ENCODE measurements at places on chromosomes 16 and 17.

- no peak for DNase-seq
These were observed 11.1 kb downstream of the CCDC57 start for GRCh38 chr17:82201498-82201910.

- no peak for DNase-seq
These were observed 31.9 kb upstream of the ABCC11 start for GRCh38 chr16:48279199-48279598.

GRCh38 chr16:11666103-11667055, 1.9 kb upstream of the SNN start:
- DNase-seq = no peak

GRCh38 chr17:42422958-42423712, at the start of gene CAVIN1:
Gene CAVIN1, minus strand, starts transcription at chr17:42423256. Its CDS starts 159 bp downstream, at chr17:42423097.
- peak; percentile 96 for DNase-seq

- DNase-seq = no peak
These were observed 15.9 kb upstream of the USP10 start for GRCh38 chr16:84683691-84684591.

DNA sequence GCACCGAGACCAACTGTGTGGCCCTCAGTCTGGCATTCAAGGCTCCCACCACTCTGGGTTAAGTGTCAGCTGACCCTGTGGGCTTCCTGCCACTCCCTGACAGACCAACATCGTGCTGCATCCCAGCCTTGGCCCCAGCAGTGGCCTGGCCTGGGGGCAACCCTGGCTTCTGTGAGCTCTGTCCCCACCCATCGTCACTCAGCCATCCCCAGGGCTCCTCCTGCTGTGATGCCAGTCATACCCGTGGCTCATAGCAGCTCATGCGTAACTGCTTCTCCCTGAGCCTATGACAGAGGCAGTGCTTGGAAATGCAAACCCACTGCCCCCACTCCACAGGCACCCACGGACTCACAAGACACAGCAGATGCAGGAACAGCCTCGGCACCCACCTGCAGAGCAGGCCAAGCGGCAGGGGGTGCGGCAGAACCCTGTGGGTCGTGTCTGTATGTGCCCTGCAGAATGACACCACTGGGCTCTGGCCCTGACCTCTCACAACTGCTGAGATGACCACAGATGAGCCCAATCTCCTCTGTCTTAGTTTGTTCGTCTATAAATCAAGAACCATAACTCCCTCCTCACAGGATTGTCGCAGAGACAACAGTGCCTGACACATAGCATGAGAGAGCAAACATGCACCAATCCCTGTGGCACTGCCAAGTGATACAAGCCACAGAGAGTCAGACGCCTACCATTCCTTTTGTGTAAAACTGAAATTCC, 26.6 kb downstream of the PIEZO1 start:
- DNase-seq = no peak

GRCh38 chr16:78242239-78242630, 142.8 kb downstream of the WWOX start:
- no peak for DNase-seq

DNA sequence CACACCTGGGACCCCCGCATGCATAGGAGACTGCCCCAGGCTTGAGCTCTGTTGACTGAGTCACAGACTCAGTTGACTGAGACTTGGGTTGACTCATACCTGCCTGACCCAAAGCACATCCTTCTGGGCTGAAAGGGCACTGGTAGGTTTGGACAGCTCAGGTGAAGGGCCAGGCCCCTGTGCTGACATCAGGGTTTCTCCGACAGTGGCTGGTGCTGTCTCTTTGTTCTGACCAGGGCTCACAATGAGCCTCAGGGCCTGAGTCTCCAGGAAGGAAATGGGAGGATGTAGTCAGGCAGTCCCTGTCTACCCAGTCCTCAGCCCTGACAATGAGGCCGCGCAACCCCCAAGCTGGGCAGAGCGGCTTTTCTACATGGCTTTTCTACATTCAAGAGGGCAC, 6.5 kb downstream of the SPNS2 start:
- no peak for DNase-seq

DNA sequence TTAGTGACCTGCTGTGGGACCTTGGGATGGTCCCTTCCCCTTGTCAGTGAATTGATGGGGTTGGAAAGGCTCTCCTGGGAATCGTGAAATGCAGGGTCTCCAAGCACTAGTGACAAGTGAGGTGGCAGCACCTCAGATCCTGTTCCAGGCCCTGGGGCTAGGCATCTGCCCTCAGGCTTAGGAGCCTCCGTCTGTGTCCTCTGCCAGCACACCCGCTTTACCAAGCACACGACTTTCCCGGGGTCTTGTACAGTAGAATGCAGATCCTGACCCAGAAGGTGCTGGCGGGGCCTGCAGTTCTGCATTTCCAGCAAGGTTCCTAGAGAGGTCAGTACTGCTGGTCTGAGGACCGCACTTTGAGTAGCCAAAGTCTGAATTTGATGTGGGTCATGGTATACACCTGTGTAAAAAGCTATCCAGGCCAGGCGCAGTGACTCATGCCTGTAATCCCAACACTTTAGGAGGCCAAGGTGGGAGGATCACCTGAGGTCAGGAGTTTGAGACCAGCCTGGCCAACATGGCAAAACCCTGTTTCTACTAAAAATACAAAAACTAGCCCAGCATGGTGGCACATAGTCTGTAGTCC, 30.9 kb upstream of the RMI2 start:
- DNase-seq = no peak

DNA sequence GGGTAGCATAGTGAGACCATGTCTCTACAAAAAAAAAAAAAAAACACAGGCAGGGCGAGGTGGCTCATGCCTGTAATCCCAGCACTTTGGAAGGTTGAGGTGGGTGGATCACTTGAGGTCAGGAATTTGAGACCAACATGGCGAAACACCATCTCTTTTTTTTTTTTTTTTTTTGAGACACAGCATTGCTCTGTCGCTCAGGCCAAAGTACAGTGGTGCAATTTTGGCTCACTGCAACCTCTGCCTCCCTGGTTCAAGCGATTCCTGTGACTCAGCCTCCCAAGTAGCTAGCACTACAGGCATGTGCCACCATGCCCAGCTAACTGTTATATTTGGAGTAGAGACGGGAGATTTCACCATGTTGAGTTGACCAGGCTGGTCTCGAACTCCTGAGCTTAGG, 5.1 kb downstream of the RAMP2 start:
- no peak for DNase-seq

GRCh38 chr17:17044846-17045561, 2.7 kb downstream of the MPRIP start:
- peak; percentile 62 for DNase-seq

- DNase-seq = no peak
These were observed 5.7 kb upstream of the CDH5 start for GRCh38 chr16:66360624-66361324.

GRCh38 chr16:20675488-20676267, 21.8 kb downstream of the ACSM1 start:
- no peak for DNase-seq

GRCh38 chr17:8870406-8871040, 3.0 kb upstream of the PIK3R6 start:
- no peak for DNase-seq

GRCh38 chr17:42521036-42521435, 15.0 kb upstream of the NAGLU start:
- no peak for DNase-seq

GRCh38 chr17:10843811-10844210, 5.9 kb upstream of the PIRT start:
- no peak for DNase-seq

- DNase-seq = no peak
These were observed 46.7 kb downstream of the CYB5B start for GRCh38 chr16:69471121-69471520.

DNA sequence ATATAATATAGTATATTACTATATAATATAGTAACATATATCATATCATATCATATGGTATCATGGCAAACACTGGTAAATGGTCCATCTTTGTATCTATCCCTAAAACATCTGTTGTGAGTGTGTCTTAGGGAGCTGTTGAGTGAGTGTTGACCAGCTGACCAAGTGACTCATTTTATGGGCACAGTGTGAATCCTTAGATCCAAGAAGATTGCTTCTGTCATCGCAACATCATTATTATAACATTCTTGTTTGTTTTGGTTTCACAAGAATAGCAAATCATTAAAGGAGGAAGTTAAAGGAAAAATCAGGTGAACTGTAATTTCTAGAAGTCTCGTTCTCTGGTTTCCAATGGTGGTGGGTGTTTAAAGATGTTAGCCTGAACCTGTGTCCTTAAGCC, 11.7 kb upstream of the MAF start:
- no peak for DNase-seq

DNA sequence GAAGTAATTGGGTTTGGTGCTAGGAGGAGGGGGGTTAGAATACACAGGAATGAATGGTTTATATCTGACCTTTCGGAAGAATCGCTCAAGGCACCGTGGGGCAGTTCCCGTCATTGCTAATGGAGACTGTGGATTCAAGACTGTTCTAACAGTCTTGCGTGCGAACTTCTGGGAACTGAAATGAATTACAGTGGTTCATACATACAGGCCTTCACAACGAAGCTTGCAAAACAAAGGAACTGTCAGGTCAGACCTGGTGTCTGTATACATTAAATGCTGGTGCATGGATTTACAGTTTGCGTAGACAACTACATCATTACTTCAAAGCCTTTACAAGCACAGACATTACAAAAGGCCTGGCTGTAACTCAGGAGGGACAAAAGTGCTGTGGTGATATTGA, 983.9 kb downstream of the CDH11 start:
- DNase-seq = no peak

- no peak for DNase-seq
These were observed 5.0 kb upstream of the ARHGAP17 start for GRCh38 chr16:25020112-25020631.

GRCh38 chr16:68296291-68296690, 14.5 kb downstream of the SLC7A6OS start:
- DNase-seq = no peak

- no peak for DNase-seq
These were observed 233.1 kb upstream of the AXIN2 start for GRCh38 chr17:65794572-65794971.

GRCh38 chr17:21313320-21313719, 28.8 kb downstream of the MAP2K3 start:
- DNase-seq = no peak

DNA sequence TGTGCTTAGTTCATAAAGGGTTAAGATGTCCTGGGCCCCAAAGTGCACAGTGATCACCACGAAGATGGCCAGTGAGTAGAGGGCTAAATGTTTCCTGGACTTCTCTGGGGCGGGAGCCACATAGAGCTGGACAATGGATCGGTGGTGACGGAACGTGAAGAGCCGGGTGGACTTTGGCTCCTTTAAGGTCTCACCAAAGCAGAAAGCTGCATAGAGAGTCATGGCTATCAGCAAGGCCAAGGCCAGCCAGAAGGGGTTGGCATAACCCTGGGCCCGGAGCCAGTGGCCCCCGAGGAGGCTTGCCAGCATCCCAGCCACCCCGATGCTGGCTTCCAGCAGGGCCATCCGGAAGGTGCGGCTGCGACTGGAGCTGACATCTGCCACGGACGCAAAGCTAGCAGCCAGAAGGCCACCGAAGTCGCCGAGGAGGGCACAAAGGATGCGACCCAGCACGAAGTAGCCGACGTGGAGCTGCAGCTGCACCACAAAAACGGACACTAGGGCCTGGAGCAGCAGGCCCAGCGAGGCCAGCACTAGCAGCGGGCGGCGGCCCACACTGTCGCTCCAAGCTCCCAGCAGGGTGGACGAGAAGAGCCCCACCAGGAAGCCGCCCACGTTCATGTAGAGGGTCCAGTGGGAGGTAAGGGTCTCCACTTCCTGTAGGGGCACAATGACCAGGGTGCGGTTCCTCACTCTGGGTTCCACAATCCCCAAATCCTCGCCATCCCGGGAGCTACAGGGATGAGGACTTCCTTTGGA, 1.0 kb downstream of the SLC46A1 start:
- DNase-seq = no peak

DNA sequence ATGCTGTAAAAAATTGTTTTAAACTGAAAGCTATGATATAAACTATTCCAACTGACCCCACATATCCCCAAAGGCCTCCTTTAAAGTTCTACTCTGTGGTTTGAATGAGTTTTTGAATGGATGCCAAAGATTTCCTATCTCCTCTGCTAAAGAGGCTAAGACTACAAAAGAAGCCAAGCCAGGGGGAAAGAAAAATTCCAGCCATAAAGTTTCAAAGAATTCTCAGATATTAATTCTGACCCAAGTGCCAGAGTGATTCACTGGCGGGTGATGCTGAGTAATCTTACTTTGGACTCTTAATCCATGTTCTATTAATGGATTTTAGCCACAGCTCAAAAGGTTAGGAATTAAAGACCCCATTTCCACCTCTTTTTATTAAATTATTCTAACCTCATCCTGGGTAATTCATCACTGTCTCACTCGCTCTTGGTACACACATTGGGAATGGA, 60.7 kb downstream of the HS3ST3A1 start:
- DNase-seq = peak; percentile 93

DNA sequence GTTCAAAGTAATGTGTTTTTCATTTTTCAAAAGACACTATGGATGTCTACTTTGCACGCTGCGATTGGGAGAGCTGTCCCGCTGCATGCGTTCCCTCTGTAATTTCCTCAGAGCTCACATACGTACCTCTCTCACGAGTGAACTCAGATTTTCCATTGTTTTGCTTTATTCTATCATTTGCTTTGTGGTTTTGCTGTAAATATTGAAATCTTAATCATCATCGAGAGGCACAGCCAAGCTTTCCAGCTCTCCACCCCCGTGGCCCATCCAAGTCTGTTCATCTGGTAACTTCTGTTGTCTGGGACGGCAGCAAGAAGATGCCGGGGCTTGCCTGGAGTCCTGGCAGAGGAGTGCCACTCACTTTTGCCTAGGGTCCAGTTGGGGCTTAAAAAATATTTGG, 21.1 kb downstream of the TMC6 start:
- DNase-seq = no peak

DNA sequence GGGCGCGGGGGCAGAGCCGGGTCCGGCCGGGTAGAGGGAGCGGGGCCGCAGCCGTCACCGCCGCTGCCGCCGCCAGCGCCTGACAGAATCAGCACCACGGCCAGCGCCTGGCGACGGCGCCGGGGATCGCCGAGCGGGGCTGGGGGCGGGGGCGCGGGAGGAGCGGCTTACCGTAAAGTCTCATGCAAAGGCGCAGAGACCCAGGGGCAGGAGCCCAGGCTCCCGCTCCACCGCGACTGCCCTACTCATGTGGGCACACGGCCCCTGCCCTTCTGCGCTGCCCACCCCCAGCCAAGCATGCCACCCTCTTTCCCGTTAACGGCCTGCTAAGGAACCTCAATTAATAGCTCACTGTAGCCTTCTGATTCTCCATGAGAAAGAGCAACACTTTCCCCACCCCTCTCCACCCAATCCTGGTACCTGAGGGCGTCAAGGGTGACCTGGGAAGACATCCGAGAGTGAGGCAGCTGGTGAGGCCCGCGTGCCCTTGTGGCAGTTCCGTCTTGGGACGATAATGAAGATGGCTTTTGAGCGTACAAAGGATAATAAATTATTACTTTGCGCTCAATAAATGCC, at the start of gene SEZ6:
SEZ6 (minus strand) TSS at position 98 of the 576 bp plus-strand sequence. CDS start 164 bp downstream, outside the sequence.
- peak; percentile 10 for DNase-seq

- no peak for DNase-seq
These were observed 94.7 kb upstream of the CRHR1 start for GRCh38 chr17:45689451-45689850.

- no peak for DNase-seq
These were observed 39.9 kb upstream of the MYH10 start for GRCh38 chr17:8670421-8670820.

GRCh38 chr17:21842332-21843317, 150.3 kb downstream of the KCNJ18 start:
- no peak for DNase-seq

GRCh38 chr16:52193441-52193840, 353.5 kb downstream of the TOX3 start:
- DNase-seq = no peak

GRCh38 chr16:7324321-7324720, 8.3 kb upstream of the RBFOX1 start:
- no peak for DNase-seq

- DNase-seq = no peak
These were observed 31.5 kb downstream of the ANKFY1 start for GRCh38 chr17:4232168-4232813.
